ENCODE measurements at places on chromosomes 2 and 18.

DNA sequence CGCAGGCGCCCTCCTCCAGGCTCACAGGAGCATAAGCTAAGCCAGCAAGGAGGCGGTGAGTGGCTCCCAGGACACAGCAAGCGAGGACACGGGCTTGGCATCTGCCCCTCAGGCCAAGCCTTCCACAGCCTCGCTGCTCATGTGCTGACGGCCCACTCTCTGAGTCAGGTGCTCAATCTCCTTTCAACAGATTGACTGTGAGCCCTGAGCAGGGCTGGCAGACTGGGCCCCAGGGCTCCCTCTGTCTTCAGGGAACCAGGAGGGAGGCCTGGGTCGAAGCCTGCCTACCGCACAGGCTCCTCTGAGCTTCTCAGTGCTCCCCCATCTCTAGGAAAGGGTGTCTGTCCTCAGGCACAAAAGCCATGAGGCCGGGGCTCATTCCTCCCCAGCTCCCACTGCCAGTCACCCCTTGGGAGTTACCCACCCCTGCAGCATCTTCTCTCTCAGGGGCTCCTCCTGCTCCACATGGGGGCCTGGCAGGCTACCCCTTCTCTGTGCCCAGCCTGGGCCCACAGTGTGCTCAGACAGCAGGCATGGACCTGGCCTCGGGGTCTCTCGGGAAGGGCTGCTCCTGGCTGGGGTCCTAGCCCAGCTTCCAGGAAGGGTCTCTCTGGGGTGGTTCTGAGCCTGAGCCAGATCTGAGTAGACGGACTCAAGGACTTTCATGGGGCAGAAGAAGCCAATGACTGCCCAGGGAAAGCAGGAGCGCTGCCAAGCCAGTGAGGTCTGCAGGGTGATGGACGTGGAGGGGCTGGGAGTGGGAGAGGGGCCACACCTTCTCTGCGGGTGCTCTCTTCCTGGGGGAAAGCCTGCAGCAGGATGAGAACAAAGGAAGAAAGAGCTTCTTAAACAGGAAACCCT is 138.0 kb upstream of the GPC1 start:
- DNase-seq, result no peak

DNA sequence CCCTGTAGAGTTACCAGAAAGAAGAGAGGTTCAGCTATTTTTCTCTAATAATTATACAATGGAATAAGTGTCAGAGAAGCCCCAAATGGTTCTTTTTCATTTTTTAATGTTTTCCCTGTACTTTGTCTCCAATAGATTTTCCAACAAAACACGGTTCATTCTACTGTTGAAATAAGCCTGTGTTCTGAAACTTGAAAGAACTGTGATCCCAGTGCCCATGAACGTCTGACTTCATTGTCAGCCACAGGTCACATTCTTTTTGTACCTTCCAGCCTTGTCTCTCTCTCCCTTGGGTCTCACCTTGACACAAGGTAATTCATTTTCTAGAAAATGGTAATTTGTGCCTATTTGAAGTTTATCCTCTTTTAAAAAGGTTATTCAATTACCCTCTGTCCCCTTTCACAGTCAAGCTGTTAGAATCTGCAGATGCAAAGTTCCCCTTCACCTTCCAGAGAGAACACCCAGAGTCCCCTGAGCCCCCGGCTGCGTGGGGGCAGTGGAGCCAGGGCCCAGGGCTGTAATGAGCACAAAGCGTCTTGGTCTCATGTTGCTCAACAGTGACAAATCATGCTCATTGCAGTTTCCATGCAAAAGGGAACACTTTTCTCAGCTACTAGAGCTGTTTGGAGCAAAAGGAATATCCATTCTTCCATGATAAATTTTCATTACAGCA is 115.2 kb downstream of the SPHKAP start:
- DNase-seq, result no peak

GRCh38 chr2:38806015-38806732 is 28.2 kb downstream of the GEMIN6 start:
- no peak for DNase-seq

DNA sequence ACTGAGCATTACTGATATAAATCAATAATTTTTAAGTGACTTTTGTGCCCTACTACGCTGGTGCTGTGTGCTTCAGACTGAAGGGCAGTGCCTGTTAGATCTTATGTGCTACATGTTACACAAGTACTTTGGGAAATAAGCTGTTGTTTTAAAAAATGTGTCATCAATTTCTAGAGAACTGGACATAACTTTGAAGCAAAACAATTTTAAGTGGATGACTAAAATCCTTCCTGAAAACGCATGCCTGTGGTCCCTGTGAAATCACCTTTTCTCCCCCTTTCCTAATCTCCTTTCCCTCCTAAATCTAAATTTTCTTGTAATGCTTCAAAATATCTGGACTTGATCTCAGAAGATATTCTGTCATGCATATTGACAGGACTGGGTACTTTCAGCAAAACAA is 7.1 kb upstream of the IL1RL1 start:
- no peak for DNase-seq

DNA sequence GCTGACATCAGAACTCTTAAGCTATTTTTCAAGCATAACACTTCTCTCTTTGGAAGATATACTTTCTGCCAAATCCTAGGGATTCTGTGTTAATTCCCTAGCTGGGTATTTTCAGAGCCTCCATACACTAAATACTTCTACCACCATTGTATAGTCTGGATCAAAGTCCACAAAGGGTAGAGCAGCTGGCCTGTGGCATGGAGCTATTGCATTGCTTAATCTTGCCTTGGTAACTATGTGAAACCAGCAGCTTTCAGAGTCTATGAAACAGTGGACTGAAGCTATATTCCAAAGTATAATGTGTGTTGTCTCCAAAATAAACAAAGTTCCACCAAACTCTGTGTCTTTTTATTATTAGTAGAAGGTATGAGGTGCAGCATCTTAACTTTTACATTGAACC is 296.9 kb upstream of the CDH19 start:
- DNase-seq, result no peak

GRCh38 chr2:110813896-110814295 is 81.5 kb downstream of the ACOXL start:
- no peak for DNase-seq

DNA sequence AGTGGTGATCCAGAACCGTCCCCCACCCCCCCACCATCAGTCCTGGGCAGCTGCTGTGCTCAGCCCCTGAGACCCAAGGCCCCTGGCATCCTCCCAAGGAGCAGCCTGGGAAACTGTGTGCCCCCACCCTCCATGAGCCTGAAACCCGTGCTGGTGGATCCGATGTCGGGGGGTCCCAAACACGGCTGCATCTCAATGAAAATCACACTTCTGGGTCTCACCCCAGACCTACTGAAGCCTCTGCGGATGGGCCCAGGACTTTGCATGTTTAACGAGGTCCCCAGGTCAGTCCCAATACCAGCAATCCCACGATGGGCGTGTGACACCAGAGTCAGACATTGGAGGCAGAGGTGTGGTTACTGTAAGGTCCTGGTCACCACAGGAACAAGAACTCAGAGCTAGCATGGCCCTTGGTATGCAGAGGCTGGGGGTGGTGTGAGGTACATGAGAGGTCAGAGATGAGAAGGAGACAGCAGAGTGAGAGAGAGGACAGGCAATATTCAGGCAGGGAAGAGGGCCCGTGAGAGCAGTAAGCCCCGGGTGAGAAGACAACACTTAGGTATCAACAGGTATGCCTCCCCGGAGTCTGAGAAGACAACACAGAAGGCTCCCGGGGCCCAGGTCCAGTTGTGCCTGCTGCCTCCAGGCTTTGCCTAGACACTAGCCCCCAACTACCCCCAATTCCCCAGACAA is 32.6 kb downstream of the MRPL35 start:
- no peak for DNase-seq

- DNase-seq, result no peak
Measured at GRCh38 chr2:39488450-39488849, 51.4 kb upstream of the MAP4K3 start.

- no peak for DNase-seq
Measured at GRCh38 chr2:141899740-141900139, 231.1 kb downstream of the LRP1B start.

GRCh38 chr2:55590810-55591440 is 26.5 kb downstream of the PPP4R3B start:
- DNase-seq, result no peak

GRCh38 chr2:201257381-201257955 is 2.9 kb upstream of the CASP8 start:
- DNase-seq, result no peak

GRCh38 chr2:68319398-68320117 is at the start of gene CNRIP1:
Gene CNRIP1 (minus strand): TSS chr2:68319949. CDS start chr2:68319400, 549 bp downstream.
- DNase-seq, result peak; percentile 92

- DNase-seq, result no peak
Measured at GRCh38 chr2:101763496-101764333, 66.2 kb downstream of the MAP4K4 start.

- DNase-seq, result no peak
Measured at GRCh38 chr2:105774781-105775337, 30.1 kb downstream of the NCK2 start.

GRCh38 chr2:96427917-96428316 is 77.2 kb downstream of the NEURL3 start:
- DNase-seq, result no peak

DNA sequence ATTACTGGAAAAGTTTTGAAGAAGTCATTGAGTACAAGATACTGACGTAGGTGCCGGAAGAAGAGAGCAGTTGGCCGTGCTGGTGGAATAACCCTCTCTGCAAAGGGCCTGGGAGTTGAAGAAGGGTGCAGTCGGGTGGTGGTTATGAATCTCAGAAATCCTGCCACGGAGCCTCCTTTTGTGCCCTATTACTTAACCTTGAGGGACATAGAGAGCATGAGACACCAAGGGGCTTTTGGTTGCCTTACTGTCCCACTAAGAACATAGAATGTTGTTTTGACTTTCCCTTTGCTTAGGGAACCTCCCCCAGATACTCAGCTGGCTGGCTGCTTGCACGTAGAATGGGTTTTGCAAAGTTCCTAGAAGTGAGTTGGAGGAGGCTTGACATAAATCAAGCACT is 1.3 kb upstream of the CD28 start:
- no peak for DNase-seq

- no peak for DNase-seq
Measured at GRCh38 chr2:64276417-64277095, 132.3 kb upstream of the PELI1 start.
